CD4-positive, alpha-beta T cell (primary cell): ENCODE measurements at places on chromosomes 5 and 9.

GRCh38 chr5:159657771-159658170 lies 258.5 kb upstream of the ADRA1B start:
- no peak for DNase-seq

GRCh38 chr5:38660194-38660668 lies 103.8 kb upstream of the LIFR start:
- no peak for DNase-seq

GRCh38 chr5:174553556-174553955 lies 170.8 kb upstream of the MSX2 start:
- DNase-seq = no peak

DNA sequence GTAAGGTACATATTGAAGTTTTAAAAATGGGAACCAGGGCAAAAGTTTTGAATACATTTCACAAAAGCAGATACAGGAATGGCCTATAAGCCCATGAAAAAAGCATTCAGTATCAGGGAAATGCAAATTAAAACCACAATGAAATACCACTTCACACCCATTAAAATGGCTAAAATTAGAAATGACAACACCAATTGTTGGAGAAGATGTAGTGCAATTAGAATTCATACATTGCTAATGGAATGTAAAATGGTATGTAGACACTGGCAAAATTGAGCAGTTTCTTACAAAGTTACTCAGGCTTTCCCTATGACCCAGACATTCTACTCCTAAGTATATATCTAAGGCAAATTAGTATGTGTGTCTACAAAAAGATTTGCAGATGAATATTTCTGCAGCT lies 34.2 kb downstream of the CDC14B start:
- DNase-seq = no peak
